Activated CD4-positive, alpha-beta T cell treated with anti-CD3 and anti-CD28 coated beads, Interleukin-10, Interleukin-2, amounts not matched to agents 100 ng/mL and 50 ng/mL, durations not matched to agents 16 hours and 8 hours (primary cell): ENCODE measurements at places on chromosomes 2 and 18.

DNA sequence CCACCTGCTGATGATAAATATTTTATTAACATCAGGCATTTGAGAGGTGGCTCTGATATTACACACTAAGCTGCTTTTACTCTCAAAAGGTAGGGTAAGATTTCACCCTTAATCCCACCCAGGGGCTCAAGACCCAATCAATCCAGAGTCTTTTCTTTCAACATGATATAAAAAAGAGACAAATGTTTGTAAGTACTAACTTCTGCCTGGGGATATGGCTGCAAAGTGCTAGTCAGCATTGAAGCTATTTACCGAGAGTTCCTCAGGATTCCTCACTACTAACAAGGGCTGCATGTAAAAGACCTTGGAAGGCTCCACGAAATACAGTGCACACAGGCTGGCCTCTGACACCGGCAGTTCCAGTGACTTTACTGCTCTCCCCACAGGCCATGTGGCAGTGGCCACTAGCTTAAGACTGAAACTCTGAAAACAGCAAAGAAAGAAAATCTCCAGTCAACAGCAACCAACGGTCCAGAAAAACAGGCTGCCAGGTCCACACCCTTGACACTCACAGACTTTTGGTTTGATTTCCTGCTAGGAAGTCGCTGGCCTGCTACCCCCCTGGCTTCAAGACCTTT lies 11.2 kb downstream of the MREG start:
- no peak for DNase-seq

- no peak for DNase-seq
These were observed 47.5 kb upstream of the ASAP2 start for GRCh38 chr2:9158786-9159779.

DNA sequence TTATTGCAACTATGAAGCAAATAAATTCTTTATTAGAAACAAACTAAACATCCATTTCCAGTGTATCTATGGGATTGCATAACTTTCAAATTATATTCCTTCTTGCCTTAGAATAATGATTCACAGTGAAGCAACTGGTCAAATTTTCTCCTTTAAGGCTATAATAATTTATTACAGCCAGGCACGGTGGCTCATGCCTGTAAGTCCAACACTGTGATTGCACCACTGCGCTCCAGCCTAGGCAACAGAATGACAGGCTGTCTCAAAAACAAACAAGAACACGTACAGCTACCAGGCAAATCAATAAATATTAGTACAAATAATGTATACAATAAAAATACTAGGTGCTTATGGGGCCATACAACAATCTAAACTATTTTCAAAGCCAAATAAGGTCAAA lies 1416.2 kb downstream of the LRP1B start:
- DNase-seq, result no peak

DNA sequence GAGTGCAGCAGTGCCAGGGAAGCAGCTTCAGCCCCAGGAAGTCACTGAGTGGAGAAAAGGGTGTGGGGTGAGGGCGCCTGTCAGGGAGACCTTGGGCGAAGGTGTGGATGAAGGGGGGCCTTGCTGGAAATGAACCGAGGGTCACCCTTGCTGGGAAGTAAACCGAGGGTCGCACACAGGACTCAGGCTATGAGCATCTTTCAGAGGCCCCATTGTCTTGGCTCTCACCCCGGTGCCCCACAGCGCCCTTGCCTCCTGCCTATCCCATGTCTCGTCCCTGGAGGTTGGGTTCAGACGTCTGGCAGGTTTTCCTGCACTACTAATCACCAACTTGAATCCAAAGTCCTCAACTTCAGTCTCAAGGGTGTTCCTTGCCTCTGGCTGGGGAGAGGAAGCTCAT lies 122.8 kb upstream of the PXDN start:
- DNase-seq, result no peak

DNA sequence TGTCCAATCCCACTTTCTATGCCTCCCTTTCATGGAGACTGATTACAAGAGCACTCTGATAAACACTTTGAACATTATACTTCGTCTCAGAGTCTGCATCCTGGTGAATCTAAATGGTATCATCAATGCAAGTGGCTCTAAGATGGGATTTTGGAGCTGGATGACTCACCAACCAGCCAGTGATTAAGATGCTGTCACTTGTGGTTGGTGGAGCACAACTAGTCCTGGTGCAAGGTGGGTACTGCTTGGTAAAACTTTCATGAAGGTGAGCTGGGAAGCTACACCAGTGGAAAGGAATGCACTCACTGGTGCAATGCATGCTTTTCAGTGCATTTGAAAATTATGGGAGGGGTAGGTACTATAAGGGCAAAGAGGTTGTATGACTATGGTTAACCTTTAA lies 137.7 kb upstream of the TRIB2 start:
- DNase-seq, result no peak

DNA sequence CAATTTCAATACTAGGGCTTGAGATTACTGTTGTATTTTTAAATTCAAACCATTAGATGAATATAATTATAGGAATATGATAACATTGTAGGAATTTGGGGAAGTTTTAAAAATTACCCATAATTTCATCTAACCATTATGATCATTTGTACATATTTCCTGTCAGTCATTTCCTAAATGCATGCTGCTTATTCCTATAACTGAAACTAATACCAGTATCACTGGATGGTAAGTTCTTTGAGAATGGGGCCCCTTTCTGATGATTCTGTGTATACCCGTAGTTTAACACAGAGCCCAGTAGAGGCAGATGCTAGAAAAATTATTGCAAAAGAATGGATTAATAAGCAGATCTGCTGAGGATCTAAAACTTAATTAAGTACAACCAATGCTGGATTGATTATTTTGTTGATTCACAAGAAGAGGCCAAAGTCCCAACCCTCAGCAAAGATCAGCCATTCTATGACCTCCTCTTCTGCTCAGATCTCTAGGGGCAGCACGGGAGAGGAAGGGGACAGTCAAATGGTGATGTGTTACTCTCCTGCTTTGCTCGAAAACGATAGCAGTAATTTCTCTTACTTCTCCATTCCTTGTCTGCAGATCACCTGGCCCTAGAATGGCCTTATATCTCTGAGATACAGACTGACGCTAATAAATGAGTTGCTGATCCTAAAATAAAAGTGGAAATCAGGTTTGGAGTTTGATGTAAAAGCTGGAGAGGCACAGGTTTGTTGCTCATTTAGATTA lies 69.5 kb upstream of the PELI1 start:
- DNase-seq, result peak; percentile 64

DNA sequence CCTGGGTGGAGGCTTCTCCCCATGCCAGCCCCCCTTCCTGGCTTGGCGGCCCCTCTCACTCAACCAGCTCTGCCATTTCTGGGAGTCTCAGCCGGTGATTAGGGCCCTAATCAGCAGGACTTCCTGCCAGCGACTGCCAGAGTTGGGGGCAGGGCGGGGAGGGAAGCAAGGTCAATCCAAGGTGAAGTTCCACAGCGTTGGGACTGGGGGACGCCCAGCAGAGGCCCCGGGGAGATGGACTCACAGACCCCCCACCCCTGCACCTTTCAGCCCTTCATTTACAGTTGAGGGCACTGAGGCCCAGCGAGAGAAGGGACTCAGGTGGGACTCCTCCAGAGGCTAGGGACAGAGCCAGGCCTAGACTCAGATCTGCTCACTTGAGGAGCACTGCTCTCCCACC lies 65.3 kb downstream of the TNS1 start:
- no peak for DNase-seq

DNA sequence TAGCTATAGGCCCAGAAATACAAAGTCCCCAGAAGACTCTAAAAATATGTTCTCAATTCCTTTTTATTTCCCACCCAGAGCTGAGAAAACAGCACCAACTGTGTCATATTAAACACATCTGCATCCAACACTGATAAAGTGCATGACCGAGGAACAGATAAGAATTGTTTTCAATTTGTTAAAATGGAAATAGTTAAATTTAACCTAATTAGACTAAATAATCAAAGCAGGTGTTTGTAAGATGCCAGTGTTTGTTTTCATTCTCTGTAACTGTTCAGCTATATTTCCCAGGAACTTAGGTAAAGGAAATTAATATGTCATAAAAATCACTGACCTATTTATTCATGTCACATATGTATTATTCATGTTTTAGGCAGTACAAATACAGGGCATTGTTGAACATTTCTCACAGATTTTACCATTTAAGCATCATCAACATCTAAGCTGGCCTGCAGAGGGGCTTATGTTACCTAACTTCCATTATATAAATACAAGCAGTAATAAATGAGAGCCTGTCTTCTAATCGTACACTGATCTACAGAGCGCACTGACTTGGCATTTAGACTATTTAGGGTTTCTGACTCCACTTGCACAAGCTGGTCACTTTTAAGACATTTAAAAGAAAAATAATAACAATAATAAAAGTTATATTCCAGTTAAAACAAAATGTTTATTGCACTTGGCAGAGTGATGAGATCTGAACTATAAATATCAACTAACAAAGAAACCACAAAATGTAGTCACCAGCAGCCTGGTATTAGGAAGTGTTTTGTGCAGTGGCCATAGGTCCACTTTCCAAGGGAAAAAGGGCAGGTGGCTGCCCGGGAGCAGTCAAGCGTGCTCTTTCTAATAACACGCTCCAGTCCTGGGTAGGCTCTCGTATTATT lies 86.6 kb upstream of the ZFP36L2 start:
- no peak for DNase-seq

DNA sequence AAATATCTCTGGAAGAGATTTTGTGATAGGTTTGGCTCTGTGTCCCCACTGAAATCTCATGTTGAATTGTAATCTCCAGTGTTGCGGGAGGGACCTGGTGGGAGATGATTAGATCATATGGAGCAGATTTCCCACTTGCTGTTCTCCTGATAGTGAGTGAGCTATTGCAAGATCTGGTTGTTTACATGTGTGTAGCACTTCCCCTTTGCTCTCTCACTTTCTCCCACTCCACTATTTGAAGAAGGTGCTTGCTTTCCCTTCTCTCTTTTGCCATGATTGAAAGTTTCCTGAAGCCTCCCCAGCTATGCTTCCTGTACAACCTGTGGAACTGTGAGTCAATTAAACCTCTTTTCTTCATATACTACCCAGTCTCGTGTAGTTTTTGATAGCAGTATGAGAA lies 97.0 kb upstream of the FN1 start:
- no peak for DNase-seq

DNA sequence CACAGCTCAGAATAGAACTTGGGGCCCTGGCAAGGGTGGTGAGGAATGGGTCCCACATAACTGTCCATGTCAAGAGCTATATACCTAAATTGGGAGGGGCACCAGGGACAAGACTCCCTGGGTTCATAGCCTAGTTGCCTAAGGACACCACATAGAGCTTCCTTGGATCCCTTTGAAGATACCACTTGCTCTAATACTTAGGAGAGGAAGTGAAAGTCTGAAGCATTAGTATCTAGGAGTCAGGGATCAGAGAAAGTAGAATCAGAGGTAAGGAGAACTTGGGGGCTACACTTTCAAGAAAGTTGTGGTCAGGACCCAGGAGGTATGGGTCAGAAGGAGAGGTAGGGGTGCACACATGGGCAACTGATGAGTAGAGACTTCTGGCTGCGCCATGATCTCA lies 318.2 kb upstream of the SLC39A10 start:
- DNase-seq, result no peak

- DNase-seq, result no peak
These were observed 27.4 kb downstream of the EIF4E2 start for GRCh38 chr2:232577841-232578240.

- no peak for DNase-seq
These were observed 108.9 kb downstream of the CLIP4 start for GRCh38 chr2:29223851-29224692.

DNA sequence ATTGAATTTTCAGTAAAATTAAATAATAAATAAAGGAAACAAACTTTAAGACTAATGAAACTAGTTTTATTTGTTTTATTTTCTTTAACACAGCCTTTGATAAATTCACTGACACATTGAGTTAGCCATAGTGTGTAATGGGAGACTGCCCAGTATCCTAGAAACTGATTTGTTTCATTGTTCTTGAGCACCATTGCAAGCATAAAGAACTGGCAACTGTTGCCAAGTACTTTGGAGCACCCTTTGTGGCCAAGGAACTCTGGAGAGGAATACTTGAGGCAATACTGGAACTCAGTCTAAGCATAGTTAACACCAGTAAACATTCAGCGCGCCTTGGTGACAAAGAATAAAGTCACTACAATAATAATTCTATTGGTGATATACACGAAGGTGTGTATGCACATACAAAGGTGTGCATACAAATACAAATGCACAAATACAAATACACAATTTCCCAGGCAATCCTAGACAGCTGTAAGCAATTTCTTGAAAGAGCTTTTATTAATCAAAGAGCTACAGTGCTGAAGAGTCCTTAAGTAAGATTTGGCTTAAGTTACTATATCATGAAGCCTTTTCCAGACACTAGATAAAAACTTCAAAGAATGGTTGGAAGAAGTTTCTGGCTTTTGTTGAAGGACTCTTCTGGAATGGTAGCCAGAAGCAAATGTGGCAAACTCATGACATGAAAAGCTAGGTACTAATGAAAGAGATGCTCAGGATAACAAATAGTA lies 1371.2 kb downstream of the LRP1B start:
- DNase-seq, result no peak

GRCh38 chr18:64717026-64717425 lies 568.1 kb upstream of the LINC00305 start:
- no peak for DNase-seq

DNA sequence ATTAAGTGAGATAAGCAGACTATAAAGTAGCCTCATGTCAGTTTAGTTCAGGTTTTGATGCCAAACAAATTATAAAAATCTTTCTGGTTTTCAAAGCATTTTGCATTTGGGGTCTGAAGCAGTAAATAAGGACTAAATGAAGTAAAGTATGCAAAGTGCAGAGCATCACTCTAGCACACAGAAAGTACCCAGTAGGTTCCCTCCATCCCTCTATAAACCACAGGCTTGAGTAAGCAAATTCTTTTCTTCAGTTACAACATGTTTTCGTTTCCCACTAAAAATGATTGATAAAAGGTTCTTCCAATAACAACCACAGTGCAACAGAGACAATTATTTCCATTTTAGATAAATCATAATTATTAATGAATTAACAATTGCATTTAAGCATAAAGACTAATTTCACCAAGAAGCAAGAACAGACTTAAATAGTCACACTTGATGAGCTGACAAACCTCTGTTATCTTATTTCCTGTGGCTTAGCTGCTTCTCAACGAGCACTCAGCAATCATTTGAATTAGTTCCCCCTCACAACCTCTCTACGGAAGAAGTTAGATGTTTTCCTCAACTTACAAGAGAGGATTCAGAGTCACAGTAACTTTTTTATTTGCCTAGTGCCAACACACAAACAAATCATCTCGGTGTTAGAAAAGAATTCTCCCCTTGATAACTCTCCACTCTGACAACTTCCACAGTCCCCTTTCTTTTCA lies 249.8 kb downstream of the NBAS start:
- peak; percentile 23 for DNase-seq

DNA sequence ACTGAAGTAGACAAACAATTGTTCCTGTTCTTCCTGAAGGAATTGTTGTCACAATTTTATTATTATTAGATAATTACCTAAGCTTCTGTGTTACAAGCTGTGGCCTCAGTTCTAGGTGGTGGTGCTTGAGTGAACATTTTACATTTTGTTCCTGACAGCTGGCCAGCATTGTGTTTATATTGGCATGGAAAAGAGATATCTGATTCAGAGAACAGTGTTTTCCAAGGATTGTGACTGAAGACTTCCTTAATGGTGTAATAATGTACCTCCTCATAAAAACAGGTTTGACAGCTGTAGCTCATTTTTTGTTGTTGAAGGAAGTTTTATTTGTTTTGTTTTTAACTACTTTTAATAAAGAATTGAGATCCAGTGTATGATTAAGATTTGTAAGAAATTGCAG lies 95.2 kb downstream of the EPB41L5 start:
- DNase-seq, result no peak

GRCh38 chr2:140539242-140539875 lies 1591.5 kb downstream of the LRP1B start:
- no peak for DNase-seq
